ENCODE measurements at places on chromosomes 12 and 14.

DNA sequence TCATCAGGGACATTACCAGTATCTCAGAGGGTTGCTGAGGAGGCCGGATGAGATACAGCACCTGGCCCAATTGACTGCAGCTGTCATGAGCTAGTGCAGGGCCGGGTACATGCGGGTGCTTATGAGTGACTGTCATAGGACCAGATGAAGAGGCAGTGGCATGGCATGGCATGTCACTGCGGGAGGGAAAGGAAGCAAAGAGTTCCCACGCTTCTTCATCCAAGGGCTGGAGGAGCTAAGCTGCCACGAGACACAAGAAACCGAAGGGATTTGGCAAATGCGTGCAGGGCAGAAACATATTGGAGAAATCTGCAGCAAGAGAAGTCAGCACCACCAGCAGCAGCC lies 10.7 kb upstream of the GPX2 start:
- no peak for DNase-seq

DNA sequence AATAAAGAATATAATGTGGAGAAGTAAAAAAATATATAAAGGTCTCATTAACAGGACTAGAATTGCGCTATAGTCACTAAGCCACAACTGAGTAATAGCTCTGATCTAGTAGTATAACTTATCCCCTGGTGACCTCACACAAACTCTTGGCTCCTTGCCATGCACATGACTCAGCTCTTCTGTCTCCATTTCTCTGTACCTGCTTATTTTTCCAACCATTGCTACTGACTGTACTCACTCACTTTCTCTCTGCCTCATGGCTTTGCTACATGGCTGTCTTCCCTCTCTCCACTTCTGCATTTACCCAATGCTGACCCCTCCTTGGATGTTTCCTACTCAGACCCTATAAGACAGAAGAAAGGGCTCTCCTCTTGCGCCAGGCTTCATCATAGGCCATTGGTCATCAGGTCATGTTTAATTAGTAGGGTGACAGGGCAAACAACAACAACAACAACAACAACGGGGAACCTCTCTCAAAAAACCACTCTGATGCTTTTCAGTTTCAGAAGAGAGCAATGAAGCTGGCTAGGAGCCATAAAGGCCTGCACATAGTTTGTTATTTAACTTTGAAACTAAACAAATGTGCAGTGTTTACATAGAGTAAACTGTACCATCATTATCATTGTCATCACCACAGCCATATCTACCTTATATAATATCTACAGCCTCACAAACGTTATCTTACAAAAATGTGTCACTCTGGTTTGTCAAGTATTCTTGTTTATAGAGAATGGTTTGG lies 25.6 kb upstream of the KRAS start:
- peak; percentile 27 for DNase-seq

- no peak for DNase-seq
These were observed 186.3 kb upstream of the PLEKHA5 start for GRCh38 chr12:18943200-18943599.

DNA sequence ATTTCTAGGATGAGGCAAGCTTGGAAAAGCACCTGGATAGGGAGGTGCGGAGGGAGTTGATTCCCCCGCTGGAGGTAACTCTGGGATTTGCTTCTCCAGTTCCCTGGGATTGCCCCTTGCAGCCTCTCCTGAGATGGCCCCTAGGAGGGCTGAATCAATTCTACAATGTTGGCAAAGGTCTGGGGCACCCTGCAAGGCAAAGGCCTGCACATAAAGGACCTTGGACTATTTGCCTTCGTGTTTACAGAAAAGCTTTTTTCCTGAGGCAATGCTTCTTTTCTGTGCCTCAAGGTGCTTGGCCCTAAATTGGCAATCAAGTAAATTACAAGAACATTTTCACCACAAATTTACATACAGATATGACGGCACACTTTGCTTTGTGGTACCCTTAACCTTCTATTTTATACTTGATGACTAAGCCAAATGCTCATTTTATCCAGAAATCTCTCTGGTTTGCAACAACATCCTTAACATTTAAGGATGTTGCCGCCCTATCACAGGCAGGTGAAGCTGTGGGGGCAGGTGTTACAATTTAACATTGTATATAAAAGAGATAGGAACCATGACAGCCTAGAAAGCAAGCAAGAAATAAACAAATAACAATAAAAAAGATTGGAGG lies 40.3 kb downstream of the TIMELESS start:
- no peak for DNase-seq

GRCh38 chr12:124915239-124916236 lies 1.1 kb upstream of the UBC start:
- no peak for DNase-seq

- no peak for DNase-seq
These were observed 7.6 kb upstream of the SRGAP1 start for GRCh38 chr12:63836936-63837335.

- DNase-seq: no peak
These were observed 40.6 kb downstream of the WSCD2 start for GRCh38 chr12:108169708-108170107.

- DNase-seq: no peak
These were observed 2.7 kb downstream of the CLEC12A start for GRCh38 chr12:9973949-9974348.

GRCh38 chr12:123801573-123802178 lies 39.6 kb downstream of the DNAH10 start:
- no peak for DNase-seq

GRCh38 chr14:96363751-96364336 lies 518 bp downstream of the GSKIP start:
- DNase-seq: no peak

- DNase-seq: no peak
These were observed 46.7 kb downstream of the TMCC3 start for GRCh38 chr12:94603434-94604365.

GRCh38 chr12:90953956-90954421 lies 987 bp downstream of the CCER1 start:
- DNase-seq: no peak

- DNase-seq: peak; percentile 92
These were observed 142.8 kb downstream of the SCARB1 start for GRCh38 chr12:124720681-124721500.

GRCh38 chr12:6425590-6426531 lies 18.9 kb upstream of the CD27 start:
- DNase-seq: no peak

DNA sequence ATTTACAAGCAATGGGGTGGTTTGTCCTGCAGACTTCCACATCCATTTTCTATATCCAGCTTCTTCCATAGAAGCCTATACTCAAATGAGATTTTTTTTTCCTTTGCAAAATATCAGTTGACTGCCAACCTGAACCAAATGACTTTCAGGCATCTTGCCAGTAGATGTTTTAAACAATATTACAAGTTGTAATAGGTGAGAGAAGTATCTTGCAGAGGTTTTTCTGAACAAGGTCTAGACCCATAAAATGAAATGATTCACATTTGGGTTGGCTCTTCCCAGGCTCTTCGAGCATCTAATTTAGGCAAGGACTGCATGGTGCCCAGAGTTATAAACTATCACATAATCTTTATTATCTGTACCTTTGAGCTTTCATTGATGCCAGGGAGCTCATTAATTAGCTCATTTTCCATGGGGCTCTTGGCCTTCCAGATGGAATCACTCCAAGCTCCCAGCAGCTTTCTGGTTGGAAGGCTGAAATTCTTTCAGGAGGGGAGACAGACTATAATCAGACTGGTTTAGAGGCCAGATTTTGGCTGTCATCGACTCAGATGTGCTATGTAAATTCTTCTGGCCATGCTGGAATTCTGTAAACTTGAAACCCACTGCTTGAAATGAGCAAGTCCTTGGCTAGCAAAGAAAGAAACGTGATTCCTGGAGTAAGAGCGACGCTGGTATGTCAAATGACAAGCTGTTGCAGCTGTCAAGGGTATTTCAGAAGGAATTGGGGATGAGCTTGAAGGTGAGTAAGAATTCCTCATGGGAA lies 32.2 kb upstream of the DICER1 start:
- no peak for DNase-seq

DNA sequence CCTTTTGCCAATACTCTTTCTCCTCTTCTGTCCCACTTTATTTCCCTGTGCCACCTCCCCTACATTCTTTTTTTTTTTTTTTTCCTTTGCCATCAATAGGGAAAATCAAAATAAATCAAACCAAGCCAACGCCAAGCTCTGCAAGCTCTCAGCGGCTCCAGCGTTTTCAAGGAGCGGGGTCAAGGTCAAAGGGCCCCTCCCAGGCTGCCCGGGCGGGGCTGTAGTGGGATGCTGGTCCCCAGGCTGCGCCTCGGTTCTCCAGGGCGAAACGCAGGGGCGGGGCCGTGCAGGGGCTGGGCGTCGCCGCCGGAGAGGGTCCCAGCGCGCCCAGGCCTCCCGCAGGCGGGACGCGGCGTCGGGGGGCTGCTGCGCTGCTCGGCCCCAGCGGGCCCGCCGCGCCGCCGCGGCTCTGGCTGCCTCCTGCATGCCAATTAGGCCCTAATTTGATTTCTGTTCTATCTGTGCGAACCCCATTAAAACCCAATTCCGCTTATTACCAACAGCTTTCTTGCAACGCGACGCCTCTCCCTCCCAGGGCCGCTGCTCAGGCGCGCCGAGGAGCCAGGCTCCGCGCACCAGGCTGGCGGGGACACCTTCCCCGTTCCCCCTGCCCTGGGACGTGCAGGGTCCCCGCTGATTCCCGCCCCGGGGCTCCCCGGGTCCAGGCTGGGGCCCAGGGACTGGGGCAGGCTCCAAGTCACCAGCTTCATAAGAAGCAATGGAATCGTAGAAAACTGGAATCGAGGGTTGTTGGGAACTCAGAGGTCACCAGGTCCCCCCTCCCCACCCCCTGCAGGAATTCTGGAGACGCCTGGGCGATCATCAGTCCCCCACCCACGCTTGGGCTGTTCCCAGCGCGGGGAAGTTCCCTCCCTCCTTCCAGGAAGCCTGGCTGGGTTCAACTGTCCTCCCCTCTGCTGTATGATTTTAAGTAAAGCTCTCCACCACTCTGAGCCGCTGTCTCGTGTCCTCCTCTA lies 50.7 kb upstream of the MAP1LC3B2 start:
- no peak for DNase-seq

- DNase-seq: no peak
These were observed 15.7 kb downstream of the FAR2 start for GRCh38 chr12:29164477-29165393.

DNA sequence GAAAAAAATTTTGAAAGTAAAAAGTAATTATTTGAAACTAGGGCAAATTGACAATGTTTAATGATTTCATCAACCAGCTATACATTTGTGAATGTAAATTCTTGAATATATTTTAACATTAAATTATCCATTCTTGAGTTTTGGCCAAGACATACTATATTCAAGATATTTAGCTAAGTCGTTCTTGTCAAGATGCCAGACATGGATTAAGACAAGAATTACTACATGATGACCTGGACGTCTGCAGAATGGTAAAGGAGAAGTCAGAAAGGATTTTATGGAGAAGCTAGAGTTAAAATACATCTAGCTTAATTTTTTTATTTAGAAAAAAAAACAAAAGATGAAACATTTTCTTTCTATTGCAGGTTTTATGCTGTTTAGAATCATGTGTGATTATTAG lies 255.8 kb downstream of the TMTC2 start:
- no peak for DNase-seq

- no peak for DNase-seq
These were observed 143.2 kb downstream of the ZFP36L1 start for GRCh38 chr14:68649476-68650189.

- no peak for DNase-seq
These were observed 69.9 kb downstream of the TGFB3 start for GRCh38 chr14:75911883-75912282.

DNA sequence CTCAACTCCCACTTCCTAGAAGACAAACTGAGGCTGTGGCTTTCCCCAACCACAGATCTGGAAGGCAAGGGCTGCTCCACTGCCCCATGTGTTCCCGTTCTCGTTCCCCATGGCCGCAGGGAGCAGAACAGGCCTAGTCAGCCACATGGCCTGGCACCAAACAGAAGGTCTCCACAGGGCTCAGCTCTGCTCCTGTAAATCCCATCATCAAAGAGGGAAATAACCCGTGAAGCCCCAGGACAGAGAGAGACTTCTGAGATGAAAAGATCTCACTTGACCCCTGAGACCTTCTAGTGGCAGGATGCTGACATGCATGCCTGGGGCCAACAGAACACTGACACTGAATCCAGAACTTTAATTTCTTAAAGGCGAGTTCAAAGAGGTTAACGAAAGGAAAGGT lies 68.9 kb downstream of the BCL11B start:
- no peak for DNase-seq

DNA sequence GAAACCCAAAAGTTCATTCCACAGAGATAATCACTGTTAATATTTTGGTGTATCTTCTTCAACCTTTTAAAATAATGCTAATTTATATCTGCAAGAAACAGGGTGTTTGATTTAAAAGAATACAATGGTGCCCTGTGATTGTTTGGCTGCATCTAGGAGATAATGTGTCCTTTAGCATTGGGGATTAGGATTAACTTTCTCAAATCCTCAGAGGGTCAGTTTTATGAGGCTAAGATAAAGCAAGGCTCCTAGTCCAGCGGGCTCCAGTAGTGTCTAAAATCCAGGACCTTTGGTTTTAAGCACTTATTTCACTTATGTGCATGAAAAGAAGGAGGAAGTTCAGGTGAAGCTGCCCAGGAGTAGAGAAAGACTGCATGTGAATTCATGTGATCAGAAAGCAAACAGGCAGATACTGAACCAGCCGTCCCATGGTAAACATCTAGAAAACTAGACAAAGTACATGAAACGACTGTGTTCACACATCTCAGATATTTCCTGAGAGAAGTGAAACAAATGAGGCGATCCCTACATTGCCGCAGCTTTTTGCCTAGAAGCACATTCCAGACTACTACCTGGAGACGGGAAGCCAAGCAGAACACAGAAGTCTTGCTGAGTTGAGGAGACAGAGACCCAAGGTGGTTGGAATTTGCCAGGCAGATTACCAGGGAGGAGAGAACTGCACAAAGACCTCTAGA lies 129.1 kb upstream of the MAX start:
- no peak for DNase-seq

GRCh38 chr12:19312637-19313036 lies 126.7 kb upstream of the AEBP2 start:
- no peak for DNase-seq

- DNase-seq: no peak
These were observed 18.4 kb downstream of the TMPO start for GRCh38 chr12:98533723-98534251.

- no peak for DNase-seq
These were observed 212.9 kb upstream of the FAR2 start for GRCh38 chr12:28936221-28936620.

DNA sequence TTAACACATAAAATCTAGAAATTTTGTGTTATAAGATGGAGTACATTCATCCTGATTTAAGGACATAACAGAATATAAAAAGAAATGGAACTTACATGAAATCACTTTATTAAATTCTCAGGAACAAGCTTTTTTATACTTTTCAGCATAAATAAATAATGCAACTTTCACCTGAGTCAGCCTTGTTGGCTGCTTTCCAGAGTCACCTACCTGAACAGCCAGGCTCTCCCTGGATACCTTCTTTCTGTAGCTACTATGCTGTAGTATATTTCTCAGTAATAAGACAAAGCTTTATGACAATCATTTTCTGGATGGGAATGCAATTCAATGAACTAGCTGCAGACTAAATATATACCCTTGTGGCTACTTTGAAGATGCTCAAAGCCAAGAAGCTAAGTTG lies 111.9 kb downstream of the NTS start:
- no peak for DNase-seq

- no peak for DNase-seq
These were observed 90.6 kb downstream of the PAPOLA start for GRCh38 chr14:96592591-96593386.

GRCh38 chr14:99983251-99984015 lies 81.8 kb upstream of the EVL start:
- DNase-seq: no peak

- DNase-seq: peak; percentile 18
These were observed 361.1 kb upstream of the CLEC14A start for GRCh38 chr14:38616959-38617358.

GRCh38 chr12:6085841-6086240 lies 38.6 kb downstream of the VWF start:
- DNase-seq: no peak

GRCh38 chr14:85308531-85309300 lies 221.2 kb upstream of the FLRT2 start:
- DNase-seq: no peak
